ENCODE measurements at places on chromosomes 4 and X.

- no peak for DNase-seq
Observed at GRCh38 chr4:99826016-99826415, 9.4 kb downstream of the DAPP1 start.

GRCh38 chr4:73445383-73446335 is 9.6 kb downstream of the AFP start:
- no peak for DNase-seq

- no peak for DNase-seq
Observed at GRCh38 chr4:107760281-107760947, 40.4 kb upstream of the PAPSS1 start.

DNA sequence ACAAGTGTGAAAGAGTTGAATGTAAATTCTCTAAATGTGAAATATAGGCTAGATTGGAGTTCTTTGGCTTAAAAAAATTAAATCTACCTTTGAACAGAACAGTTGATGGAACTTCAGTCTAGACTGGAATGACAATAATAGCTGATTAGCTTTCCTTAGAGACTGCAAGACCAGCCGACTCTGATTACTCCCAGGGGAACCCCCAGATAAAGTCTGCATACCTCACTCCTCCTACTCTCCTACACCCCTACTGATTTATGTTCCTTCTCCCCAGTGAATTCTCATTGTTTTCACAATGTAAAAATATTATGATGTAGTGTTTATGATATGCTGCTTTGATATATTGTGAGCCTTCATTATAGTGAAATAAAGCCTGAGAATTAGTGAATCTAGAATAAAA is 241.3 kb downstream of the CFAP299 start:
- DNase-seq, result no peak

- DNase-seq, result no peak
Observed at GRCh38 chr4:102428122-102428521, 73.0 kb upstream of the NFKB1 start.

Data from kidney tubule cell (primary cell).